Central memory CD4-positive, alpha-beta T cell (primary cell): ENCODE measurements at places on chromosomes 2 and 18.

- DNase-seq: no peak
Observed at GRCh38 chr2:135175177-135175576, 123.1 kb downstream of the RAB3GAP1 start.

DNA sequence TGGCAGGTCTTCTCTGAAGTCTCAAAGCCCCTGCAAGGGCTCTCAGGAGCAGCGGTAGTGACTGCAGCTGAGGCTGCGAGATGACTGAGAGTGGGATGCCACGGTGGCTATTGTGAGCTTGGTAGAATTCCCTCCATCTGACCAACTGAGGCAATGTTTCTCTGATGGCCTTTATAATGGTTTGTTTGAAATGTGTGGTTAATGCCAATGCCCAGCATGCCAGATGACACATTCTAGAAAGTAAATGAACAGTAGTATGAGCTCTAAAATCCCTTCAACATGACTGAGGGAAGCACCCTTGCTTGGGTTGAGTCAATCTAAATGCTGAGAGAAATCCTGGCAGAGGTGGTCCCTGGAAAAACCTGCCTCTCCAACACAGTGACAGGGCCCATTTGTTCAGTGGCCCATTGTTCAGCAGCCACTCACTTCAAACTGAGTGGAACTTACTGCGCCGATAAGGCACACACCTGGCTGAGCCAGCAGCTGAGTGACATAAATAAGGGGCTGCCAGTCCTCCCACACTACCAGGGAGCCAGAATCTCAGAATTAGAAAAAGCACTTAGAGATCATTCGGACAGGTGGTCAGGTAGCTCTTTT is 31.7 kb downstream of the SULT1C2 start:
- no peak for DNase-seq

DNA sequence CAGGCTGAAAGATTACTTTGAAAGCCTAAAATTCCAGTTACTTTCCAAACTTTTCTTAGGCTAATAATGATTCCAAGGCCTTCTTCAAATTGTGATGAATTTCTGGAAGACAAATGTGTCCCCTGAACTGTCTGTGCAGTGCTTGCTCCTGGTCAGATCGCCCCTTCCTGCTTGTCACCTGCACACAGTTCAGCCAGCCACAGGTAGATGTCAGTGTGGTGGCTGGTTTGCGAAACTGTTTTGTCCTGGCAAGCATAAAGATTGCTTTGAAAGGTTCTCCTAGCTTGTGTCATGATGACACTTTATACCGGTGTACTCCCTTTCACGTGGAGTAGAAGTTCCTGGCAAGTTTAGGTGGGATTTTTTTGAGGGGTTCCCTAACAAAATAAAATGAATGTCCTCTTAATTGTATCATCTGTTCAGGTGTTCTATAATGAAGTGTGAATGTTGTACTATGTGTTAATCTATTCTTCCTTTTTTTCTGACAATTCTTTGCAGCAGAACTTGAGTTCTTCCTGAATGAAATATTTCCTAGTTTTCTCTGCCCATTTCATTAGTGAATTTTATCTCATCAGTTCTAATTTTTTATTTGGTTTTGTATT is 298.8 kb downstream of the ZNF407 start:
- peak; percentile 22 for DNase-seq

DNA sequence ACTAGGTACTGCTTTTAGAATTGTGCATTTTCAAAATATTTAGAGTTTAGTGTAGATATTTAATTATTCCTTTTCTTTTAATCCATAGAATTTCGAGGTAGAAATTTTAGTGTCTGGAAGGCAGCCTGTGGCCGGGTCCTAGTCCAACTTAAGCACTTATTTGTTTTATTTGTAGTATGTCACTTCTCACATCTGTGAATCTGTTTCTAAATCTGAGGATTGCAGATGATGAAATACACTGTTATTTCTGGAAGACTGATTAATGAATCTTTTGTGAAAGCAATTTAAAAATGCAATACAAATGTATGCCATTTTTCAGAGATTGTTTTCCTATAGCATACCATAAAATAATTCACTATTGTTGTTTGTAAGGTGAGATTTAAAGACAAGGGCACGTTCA is 483.9 kb upstream of the TRIB2 start:
- no peak for DNase-seq

- no peak for DNase-seq
Observed at GRCh38 chr2:16202266-16203020, 262.1 kb downstream of the MYCN start.

DNA sequence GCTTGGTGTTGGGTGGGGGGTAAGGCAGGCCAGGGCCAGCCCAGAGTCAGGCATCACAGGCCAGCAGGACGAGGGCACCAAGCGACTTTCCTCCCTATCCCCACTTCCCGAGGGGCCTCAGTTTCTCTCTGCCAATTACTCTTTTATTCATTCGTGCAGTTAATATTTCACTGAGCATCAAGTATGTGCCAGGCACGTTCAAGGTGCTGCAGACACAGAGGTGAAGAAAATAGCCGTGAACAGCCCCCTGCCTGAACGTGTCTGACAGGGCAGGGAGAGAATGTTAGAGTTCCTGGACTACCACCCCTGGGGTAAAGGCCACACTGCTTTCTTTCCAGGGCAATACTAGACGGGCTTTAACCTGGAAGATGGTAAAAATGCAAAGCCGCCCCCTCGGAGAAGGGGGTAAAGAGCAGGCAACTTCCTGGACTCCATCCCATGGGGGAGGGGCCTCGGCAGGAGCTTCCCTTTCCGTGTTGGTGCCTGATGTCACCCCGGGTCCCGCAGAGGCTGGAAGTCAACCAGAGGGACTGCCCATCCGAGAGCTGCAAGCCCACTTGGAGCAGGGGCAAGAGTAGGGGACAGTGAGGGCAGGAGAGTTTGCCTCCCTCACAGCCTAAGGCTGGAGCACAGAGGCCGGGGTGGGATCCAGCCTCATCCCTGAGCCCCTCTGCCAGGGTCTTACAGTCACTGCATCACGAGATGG is 47.1 kb downstream of the CENPO start:
- no peak for DNase-seq
